Renal cortex interstitium (tissue), 15 donors: ENCODE measurements at places on chromosomes 12 and 14.
A peak's percentile ranks its signal among the peaks of the same experiment; 100 is the strongest.

GRCh38 chr12:41356181-41356580, 168.1 kb downstream of the PDZRN4 start:
- DNase-seq, result no peak

DNA sequence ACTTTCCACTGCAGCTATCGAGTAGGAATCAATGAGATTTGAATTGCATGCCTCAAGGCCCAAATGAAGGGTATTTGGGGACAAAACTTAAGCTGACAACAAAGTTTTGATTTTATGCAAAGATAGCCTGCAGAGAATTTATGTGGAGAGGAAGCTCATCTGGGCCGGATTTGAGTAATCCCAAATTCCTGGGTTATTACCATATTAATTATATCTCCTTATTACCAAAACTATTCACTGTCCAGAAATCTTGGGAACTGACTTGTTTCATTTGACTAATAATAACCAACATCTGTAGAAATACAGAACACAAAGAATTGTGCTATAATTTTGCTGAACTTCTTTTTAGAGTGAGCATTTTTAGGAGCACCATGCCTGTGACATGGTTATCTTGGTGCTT, 70.4 kb downstream of the KITLG start:
- no peak for DNase-seq

DNA sequence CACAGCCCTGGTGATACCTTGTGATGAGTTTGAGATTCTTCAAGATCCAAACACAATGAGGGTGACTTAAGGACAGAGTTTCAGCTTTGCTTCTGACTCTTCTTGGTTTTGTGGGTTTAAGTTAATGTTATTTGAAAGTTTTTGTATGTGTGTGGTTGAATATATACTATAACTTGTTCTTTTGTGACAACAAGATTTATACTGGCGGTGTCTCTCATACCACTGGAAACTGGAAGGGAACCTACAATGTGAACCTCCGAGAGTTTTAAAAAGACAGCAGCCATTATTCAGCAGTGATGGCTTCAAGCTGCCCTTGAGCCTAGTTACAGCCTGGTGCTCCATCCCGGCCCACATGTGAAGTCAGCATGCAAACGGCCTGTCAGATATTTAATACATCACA, 87.9 kb upstream of the IGF1 start:
- peak; percentile 58 for DNase-seq

DNA sequence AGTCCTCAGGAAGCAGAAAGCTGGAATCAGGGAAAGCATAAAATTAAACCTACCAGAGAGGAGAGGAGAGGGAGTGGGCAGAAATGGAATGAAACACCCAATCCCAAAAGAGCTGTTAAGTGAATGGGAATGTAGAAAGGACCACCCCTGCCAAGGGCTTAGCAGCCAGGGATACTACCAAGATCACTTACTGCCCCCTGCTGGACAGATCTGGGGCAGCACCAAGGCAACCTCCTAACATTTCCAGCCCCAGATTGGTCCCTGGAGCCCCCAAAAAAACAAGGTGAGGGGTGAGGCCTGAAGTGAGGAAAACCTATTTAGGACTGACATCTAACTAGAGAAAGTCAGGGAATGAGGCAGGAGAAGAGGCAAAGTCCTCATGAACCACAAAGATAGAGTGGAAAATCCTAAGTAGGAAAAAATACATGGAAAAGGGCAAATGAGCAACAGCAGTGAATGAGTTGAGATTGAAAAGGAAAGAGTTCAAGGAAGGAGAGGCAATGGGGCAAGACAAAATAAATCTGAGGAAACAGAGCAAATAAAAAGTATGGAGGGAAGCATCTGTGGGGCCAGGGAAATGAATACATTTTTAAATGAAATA, 11.2 kb upstream of the FKBP11 start:
- peak; percentile 51 for DNase-seq

DNA sequence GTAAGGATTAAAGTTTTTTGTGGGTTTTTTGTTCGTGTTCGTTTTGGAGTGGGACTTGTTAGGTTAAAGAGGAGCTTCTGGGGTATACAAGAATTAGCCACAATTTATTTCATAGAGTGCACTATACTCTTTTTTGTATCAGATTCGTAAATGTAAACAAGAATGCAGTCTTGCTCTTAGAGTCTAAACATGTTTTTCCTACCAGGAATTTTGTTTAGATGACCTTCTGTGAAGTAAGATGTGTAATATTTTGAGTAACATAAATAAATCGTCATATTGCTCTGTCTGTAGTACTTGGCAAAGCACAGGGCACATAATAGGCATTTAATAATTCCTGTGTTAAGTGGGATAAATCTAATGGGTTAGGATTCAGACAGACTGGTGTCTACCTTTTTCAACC, 9.6 kb downstream of the CNOT2 start:
- no peak for DNase-seq

DNA sequence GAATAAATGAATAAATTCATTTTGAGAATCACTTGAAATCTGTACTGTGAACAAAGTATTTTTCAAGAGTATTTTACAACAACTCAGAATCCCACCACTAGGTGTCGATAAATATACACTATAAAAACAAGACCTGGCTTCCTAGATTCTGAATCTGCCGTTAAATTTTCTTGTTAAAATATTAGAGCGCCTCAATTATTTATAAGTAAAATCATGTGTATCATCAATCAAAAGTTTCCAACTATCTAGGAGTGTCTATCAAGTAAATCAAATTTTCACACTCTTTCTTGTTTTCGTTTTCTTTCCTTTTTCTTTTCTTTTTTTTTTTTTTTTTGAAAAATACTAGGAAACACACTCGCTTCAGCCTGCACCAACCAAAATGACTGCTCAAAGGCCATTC, 179.2 kb upstream of the DCN start:
- DNase-seq, result peak; percentile 28

DNA sequence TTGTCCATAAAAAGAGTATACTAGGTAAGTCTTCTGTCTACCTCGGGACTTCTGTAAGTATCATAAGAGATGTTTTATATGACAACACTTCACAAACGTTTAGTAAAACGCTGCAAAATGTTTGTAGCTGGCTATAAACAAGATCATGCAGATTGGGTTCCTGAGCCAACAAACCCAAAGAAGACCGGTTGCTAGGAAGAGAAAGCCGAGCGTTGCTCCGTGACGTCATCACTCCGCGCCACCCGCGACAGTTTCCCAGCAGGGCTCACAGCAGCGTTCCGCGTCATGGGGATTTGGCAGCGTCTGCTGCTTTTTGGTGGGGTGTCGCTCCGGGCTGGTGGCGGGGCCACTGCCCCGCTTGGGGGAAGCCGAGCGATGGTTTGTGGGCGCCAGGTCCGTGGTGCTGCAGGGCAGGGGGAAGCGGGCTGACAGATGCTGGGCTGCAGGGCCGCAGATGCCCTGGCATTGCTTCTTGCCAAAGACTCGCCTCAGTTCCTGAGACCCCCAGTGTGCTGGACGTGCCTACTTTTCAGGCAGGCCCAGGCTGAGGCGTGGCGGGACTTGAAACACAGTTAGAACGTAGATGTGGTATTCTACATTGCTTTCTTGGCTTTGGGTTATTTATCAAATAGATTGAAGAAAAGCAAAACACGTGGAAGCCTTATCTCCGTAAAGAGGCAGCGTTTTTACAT, at the start of gene NUBPL:
NUBPL (plus strand) TSS at position 250 of the 692 bp plus-strand sequence; CDS start at position 286, 36 bp downstream.
- peak; percentile 97 for DNase-seq

- no peak for DNase-seq
Measured at GRCh38 chr12:4607056-4607455, 41.8 kb downstream of the AKAP3 start.

- peak; percentile 10 for DNase-seq
Measured at GRCh38 chr14:101004954-101005353, 101.4 kb upstream of the RTL1 start.
